ENCODE measurements at places on chromosomes 7 and 10.

DNA sequence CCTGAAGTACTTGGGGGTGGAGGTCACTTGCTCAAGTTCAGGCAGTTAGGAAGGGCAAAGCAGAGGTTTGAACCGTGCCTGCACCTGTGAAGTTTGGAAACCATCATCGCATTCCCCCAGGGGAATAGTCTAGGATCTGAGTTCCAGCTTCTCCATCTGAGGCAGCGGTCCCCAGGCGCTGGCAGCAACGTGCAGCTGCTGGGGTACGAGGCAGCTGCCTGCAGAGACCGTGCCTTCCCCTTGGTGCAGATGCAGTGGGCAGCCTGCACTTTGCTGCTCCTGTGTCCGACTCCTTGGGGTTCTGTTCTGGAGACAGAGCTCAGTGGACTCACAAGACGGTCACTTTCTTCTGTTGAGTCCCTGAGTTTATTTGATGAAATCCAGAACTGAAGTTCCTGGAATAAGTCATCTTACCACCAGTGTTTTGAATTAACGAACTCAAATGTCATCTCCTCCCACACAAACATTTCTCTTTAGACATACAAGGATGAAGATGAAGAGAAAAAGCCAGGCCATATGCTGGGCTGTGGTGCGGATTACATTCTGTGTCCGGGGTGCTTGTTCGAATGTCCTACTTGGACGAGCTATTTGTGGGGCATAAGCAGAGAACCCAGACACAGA, 19.9 kb upstream of the GIMAP8 start:
- no peak for DNase-seq

GRCh38 chr7:51325908-51326307, 9.3 kb upstream of the COBL start:
- DNase-seq: no peak

DNA sequence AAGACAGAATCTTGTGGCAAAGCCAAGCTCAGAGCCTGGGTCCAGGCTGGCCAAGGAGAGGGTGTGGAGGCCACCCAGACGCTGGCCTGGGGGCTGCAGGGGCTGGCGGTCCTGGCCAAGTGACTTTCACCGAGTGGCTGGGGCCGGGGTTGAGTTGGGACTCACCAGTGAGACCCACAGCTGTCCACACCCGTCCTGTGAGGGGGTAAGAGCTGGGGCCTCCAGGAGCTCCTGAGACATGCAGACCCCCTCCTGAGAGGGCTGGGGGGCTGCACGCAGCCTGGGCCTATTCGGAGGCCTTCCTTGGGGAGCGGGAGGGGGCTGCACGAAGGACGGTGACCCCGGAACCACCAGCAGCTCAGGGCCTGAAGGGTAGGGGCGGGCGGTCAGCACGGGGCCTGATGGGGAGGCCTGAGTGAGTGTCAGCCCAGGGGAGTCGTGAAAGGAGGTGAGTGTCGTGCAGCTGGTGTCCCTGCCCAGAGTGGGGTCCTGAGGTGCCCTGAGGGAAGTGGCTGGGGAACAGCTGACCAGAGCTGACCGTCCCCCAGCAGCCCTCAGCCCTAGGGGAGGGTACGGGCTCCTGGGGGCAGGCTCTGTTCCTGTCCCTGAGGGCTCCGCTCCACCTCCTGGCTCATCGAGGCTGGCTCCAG, 100.9 kb downstream of the FOXL3 start:
- DNase-seq: no peak

DNA sequence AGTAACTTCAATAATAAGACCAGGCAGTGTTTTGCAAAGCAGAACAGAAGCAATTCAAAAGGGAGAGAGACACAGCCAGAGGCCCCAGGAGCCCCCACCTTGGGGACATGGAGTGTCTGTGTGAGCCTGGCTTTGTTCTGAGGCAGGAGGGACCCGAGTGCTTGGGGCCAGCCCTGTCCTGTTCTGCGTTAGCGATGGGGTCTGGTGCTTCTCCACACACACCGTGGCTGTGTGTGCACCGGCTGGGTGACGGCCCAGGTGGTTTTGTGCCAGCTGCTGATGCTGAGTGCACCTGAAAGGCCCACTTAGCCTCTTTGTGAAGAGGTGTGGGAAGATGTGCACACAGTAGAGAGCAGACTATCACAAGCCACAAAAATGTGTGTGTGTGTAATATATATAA, 468.9 kb downstream of the DNAJB6 start:
- DNase-seq: no peak

- DNase-seq: no peak
Measured at GRCh38 chr10:130717083-130717482, 580.9 kb downstream of the GLRX3 start.

DNA sequence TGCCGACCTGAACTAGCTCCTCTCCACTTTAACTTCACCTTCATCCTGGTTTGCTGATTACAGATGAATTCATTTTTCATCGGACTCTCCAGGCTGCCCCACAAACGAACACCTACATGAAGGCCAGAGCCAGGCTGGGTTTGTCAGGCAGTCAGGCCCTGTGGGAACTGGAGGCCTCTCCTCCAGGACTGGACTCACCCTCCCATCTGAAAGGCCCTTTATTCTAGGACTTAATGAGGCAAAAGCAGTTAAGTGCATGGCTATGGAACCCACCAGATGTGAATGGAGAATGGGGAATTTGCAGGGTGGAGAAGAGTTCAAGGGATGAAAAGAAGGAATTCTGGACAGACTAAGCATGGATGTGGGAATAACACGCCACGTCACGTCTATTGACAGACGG, 170.8 kb downstream of the ARHGAP12 start:
- DNase-seq: no peak

DNA sequence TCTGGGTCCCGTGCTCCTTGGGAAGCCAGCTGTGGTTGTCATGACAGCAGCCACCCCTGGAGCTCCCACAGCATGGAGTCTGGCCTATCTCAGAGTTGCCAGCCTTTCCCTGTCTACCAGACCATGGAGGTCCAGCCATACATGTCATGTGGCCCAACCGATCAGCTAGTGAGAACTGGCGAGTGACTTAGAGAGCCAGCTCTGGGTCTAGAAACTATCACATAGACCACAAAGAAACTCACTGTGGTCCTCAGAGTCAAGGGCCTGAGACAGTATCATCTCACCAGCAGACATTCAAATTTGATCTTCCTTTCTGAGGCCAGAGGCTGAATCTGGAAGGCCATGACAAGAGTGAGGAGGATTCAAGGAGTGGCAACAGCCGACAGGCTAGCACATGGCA, 223.3 kb upstream of the GPR26 start:
- DNase-seq: no peak

- no peak for DNase-seq
Measured at GRCh38 chr10:60343254-60343653, 46.4 kb downstream of the ANK3 start.

GRCh38 chr10:105113666-105114065, 472.6 kb downstream of the SORCS3 start:
- no peak for DNase-seq

DNA sequence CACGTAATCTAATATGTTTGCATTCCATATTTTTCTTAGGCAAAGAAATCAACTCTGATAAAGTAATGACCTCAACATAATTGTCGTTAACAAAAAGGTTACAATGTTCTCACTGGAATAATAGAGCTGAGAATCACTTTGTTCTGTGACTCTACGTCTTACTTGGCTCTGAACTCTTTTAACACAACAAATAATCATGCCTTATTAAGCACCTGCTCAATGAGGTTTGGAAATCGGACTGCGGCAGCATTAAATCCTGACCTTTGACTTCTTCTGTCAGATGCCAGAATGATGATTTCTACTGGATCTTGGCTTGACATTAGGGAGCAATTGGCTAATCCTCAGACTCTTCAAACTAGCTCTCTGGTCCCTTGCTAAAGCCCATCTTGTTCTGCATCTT, 233.6 kb downstream of the SEMA3D start:
- DNase-seq: no peak
